ENCODE measurements at places on chromosomes 7 and 10.

DNA sequence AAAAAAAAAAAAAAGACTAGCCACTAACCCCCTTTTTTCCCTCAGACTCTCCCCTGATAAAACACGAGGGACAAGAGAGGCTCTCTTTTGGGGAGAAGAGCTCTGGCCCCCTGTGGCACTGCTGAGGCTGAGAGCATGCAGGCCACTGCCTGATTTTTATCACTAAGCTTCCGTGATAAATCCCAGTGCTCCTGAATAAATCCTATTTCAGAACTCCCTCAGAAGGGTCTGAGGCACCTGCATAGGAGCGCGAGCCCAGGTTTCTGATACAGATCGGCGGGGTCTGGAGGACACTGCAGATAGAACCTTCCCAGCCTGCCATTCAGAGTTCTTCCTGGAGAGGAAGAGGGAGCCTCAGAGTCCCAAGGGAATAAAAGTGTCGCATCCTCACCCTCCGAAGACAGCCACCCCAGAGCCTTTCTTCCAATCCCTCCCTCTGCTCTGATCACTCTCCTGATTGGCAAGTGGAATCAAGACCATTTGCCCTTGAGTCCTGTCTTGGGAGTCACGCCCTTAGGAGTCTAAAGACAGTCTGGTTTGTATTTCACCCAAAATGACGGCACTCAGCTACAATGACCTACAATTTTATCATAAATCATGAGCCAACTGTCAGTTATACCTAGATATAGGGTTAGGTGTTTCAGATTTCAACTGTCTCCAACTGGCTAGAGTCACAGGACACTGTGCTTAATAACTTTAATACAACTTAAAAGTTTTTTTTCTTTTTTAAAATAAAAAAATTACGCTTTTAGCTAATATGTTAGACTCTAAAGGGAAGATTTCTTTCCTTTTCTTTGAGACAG is 153.5 kb downstream of the RNF216 start:
- DNase-seq: no peak

DNA sequence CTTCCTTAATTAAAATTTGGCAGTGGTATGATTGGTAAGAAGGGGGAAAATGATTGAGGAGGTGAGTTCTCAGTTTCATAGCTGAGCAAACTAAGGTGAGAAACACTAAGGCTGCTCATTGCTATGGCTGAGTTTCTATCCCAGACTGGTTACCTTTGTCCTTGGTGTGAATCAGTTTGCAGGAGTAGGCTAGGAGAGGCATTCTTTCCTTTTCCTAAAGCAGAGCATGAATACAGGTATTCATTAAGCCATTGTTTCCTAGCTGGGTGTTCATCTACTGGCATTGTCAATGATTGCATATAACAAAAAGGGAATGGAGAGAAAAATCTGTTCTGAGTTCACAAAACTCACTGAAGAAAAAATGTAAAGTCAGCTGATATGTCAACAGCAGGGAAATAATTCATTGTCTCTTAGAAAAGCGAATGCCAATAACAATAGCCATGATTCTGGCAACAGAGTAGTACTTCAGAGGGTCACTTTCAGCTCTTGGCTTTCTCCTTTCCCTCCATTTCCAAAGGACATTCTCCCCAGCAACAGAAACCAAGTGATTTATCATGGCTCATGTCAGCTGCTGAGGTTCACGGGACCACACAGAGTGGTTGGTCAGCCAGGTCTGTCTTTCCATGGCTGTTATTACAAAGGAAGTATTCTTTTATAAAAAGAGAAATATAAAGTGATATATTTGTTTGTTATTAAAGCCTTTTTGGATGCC is 234.0 kb downstream of the BICC1 start:
- no peak for DNase-seq

DNA sequence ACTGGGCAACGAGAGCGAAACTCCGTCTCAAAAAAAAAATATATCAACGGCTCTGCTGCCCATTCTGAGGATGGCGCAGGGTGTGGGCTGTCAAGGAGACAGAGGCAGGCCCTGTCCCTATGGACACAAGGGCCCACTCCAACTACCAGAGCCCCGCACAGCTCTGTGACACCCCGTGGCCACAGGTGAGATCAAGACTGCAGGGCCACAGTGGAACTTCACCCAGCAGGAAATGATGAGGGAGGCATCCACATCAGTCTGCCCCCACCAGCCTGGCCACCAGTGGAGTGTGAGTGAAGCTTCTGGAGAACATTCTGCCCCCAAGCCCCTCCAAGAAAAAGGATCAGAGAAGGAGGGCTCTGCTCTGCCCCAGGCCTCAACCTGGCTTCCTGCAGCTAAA is 136.7 kb downstream of the DLG5 start:
- DNase-seq: no peak

- no peak for DNase-seq
Measured at GRCh38 chr7:120961638-120962173, 11.1 kb downstream of the ING3 start.
